ENCODE measurements at places on chromosomes 6 and 20.
A peak's percentile ranks its signal among the peaks of the same experiment; 100 is the strongest.

GRCh38 chr20:6075428-6076219, 21.8 kb upstream of the LRRN4 start:
- DNase-seq: peak; percentile 89

DNA sequence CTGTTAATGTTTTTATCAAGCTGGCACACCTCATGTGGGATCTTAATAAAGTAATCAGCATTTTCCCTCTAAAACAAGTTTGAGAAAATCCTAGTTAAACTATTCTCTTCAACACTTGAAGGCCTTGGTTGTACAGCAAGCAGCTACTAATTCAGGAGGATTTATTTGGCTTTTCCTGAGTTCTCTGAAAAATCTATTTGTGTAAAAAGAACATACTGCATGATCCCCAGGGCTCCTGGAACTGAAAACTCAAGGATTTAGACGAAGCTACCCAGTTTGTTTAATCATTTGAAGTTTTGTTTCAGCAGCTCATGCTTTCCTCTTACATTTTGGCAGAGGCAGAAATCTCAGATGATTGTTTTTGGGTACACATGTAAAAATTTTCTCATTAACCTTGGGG, 309.6 kb upstream of the FLRT3 start:
- DNase-seq: no peak

DNA sequence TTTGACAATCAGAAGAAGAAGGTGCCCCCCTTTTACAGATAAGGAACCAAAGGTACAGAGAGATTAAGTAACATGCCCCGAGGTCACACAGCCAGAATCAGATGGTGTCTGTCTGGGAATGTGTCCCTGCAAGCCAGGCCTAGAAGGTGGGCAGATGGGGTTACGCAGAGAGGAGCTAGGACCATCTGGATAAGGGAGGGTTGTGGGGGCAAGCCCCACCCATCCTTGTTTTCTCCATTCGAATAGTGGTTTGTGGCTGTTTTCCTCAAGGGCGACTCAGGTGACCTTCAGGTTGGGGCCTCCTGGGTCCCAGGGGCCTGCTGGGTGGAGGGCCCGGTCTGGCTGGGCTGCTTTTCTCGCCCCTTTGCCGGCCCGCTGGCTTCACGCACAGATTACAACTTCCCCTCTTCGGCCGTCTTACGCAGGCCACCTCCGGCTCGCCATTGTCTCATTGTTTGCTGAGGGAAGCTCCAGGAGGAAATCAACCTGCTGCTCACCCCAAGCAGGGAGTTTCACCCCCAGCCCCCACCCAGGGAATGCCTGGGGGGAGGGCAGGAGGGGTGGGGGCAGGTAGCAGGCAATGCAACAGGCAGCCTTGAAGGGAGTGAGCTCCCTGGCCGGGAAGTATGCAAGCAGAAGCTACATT, 30.8 kb upstream of the CSNK2A1 start:
- DNase-seq: peak; percentile 66

DNA sequence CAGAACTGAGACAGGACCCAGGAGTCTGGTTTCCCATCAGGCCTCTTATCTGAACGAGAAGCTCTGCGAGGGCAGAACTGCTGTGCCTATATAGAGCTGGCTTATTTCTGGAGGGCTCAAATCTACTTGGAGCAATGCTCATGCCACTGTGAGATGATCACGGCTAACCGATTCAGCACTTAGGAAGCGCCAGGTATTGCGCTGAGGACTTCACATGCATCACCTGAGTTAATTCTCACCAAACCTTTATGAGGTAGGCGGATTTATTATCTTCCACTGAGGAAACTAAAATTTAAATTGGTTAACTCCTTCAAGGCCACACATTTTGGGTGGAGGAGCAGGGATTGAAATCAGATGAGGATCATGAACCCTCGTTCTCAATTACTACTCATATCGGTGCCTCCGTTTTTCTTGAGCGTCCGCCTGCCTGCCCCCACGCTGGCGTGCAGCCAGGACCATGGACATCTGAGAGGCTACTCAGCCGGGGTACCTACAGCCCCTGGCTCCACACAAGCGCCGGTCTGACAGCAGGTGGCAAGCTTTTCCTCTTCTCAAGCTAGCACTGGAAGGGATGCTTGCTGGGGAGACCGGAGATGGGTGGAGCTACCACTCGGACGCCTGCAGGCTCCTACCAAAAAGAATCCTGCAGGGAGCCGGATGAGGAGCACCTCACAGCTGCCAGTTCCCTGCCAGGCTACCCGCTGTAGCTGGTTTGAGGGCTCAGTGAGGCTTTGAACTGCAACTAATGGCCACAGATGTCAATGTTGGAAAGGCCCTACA, 1.0 kb upstream of the PCIF1 start:
- peak; percentile 64 for DNase-seq

- DNase-seq: no peak
Observed at GRCh38 chr6:54992789-54993188, 146.2 kb downstream of the FAM83B start.

- DNase-seq: peak; percentile 83
Observed at GRCh38 chr6:135801755-135802465, 49.6 kb upstream of the PDE7B start.

GRCh38 chr6:157260735-157261410, 62.4 kb downstream of the TMEM242 start:
- no peak for DNase-seq

GRCh38 chr6:155364844-155365437, 50.7 kb upstream of the TFB1M start:
- DNase-seq: no peak

DNA sequence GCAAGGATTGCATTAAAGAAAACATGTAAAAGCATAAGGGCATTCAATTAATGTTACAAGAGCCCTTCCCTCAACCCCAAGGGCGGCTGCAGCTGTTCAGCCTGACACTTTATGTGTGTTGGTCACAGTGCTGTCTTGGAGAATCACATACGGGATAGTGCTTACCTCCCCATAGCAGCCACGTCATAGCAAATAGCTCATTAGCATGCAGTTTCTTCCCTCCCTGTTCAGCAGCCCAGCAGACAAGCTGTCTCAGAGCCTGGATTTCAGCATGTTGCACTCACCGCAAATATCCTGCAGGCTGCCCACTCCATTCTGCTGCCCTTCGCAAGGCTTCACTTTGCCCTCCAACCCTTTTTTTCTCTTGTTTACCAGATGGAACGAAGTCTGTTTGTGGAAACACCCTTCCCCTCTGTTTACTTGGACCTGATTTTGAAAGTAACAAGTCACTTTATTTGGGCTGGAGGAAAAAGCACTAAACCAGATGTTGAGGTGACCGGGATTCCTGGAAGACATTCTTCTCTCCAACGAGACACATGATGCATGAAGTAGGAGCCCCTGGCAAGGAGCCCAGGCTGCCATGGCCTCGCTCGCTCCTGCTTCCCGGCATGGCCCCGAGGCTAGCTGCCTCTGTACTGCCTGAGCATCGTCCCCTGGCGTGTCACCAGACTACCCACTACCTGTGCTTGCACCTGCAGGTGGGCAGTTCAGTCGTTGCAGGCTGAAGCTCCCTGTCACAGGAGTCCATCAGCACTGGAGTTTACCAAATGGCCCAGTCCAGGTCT, 151.6 kb upstream of the GMDS start:
- no peak for DNase-seq

GRCh38 chr6:9250852-9251251, 815.5 kb upstream of the SLC35B3 start:
- DNase-seq: peak; percentile 47

DNA sequence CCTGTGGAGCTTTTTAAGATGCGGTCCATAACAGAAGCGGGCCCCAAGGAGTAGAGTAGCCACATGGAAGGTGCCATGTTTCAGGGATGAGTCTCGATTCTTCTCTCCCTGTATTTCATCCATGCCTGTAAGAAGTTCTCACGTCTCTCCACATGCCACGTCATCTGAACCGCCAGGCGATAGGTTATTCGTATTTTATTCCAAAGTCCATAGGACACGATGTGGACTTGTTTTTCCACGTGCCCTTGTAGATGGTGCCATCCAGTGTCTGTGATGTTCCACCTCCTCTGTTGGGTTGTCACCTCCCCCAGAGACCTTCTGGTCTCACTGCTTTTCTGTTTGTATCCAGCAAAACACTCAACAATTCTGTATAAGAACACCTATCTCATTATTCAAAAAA, 17.6 kb downstream of the HEBP2 start:
- DNase-seq: no peak

GRCh38 chr20:44714701-44715498, at the start of gene CCN5:
Gene CCN5, plus strand, starts transcription at chr20:44715369. Its CDS starts 22 bp downstream, at chr20:44715391.
- peak; percentile 51 for DNase-seq

DNA sequence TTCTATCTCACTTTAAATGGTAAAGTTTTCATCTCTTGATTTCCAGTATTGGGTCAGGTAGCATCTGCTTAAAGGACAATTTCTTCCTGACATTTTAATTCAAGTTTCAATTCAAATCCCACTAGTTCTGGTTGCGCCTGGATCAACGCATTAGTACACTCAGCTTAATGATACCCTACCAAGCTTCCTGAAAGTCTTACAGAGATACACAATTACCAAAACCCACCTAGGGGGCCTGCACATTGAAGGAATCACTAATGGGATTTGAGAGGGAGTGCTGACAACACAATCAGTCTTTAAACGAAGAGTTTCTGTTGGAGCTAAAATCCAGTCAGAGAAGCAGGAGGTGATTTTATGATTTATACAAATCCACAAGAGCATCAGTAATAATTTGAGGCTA, 293.0 kb downstream of the PHF3 start:
- no peak for DNase-seq

- no peak for DNase-seq
Observed at GRCh38 chr6:108027594-108027993, 46.9 kb downstream of the OSTM1 start.

DNA sequence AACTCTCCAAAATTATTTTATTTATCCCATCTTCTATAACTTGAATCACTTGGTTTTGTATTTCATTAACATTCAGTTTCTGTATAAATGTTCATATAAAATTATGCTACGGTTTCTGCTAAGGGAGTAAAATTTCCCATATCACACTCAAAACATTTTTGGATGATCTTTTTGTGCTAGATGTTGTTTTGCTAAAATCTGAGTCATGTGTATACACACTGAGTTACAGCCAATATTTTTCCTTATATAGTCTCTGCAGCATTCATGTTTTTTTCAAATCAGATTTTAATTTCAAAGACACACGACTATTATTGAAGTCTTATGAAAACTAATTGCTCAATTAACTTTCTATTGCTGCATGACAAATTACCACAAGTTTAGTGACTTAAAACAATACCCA, 54.3 kb upstream of the SLC2A12 start:
- no peak for DNase-seq

GRCh38 chr6:79453558-79454042, 83.6 kb downstream of the LCA5 start:
- DNase-seq: no peak

- DNase-seq: no peak
Observed at GRCh38 chr6:1024161-1024560, 287.7 kb upstream of the FOXQ1 start.

- DNase-seq: no peak
Observed at GRCh38 chr20:37288091-37288490, 1.4 kb upstream of the MANBAL start.

DNA sequence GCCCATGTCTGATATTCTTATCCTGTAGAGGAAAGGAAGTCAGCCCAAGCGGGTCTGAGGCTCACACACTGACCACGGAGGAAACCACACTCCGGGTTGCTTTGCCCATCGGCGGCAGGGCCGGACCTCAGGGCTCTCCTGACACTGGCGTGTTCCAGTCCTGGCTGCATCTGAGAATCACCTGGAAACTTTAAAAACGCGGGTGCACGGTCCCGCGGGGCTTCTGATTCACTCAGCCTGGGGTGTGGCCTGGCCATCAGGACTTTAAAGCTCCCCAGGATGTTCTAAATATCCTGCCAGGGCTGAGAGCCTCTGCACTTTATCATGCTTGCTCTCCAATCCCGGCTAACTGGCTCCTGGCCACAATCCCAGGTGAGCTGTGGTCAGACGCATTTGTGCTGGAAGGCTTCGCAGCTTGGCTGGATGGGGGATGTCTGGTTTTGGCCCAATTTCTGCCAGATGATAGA, 47.7 kb upstream of the DACT2 start:
- DNase-seq: no peak

DNA sequence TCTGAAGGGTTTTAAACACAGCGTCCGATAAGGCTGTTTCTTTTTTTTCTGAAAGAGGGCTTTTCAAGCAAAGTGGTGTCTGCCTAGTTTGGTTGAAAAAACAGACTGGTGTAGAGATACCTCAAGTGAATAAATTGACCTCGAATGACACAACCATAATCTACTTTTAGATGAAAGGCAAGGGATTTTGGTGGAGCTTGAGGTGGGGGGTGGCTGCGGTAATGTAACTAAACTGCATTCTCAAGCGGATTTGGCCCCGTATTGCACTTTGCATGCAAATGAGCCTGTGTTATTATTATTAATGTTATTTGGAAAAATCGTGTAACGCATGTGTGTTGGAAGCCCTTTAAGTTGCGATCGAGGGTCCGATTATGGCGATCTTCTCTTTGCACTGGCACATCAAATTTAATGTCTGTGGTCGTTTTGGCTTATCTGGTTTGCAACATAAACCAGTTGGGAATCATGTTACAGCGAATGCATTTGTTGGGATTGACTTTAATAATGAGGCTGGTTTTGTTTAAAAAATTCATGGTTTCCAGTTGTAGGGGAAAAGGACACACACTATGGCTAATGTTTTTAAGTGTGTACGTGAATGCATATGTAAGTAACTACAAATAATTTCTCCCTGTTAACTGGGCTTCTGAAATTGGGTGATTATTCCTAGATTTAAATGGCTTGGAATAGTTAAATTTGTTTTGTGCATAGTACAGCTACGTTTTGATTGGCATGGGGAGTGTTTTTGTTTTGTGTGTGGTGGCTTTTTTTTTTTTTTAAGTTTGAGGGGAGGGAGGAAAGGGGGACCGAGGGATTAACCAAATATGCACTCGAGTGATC, 1.0 kb downstream of the JARID2 start:
- DNase-seq: no peak

GRCh38 chr6:142927904-142928303, 17.1 kb downstream of the HIVEP2 start:
- no peak for DNase-seq

- DNase-seq: no peak
Observed at GRCh38 chr6:106185615-106186014, 99.5 kb downstream of the PRDM1 start.

GRCh38 chr6:141729146-141729545, 403.6 kb upstream of the GJE1 start:
- DNase-seq: no peak

GRCh38 chr6:5507131-5507681, 245.9 kb downstream of the FARS2 start:
- DNase-seq: no peak

GRCh38 chr6:56806368-56806767, 148.5 kb upstream of the BEND6 start:
- peak; percentile 7 for DNase-seq

- no peak for DNase-seq
Observed at GRCh38 chr6:149224399-149224798, 93.1 kb upstream of the TAB2 start.

DNA sequence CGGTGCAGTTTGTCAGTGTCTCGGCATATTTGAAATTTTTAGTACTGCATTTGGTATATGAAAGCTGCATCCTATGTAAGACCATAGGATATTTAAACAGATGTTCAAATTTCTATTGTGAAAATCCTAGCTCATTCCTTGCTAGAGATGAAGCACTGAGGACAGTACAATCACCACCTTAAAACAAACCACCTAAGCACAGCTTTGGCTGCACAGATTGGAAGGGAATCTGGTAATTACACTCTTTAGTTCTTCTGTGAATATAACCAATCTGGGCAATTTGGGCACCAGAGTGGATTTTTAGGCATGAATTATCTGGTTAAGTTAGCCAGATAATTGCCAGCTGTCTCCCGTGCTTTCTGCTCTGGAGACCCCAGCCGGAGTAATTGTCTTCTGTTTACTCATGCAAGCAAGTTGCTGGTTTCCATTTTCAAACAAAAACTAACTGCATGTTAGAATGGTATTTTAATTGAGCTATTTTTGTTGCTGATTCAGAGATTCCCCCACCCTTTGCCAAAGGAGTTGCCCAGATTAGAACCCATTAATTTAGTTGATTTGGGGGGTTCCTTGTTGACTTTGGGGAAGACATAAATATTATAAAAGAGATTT, 36.9 kb downstream of the E2F3 start:
- peak; percentile 94 for DNase-seq
